Forelimb muscle (tissue), 1 donor: ENCODE measurements at places on chromosomes 11 and 22.

DNA sequence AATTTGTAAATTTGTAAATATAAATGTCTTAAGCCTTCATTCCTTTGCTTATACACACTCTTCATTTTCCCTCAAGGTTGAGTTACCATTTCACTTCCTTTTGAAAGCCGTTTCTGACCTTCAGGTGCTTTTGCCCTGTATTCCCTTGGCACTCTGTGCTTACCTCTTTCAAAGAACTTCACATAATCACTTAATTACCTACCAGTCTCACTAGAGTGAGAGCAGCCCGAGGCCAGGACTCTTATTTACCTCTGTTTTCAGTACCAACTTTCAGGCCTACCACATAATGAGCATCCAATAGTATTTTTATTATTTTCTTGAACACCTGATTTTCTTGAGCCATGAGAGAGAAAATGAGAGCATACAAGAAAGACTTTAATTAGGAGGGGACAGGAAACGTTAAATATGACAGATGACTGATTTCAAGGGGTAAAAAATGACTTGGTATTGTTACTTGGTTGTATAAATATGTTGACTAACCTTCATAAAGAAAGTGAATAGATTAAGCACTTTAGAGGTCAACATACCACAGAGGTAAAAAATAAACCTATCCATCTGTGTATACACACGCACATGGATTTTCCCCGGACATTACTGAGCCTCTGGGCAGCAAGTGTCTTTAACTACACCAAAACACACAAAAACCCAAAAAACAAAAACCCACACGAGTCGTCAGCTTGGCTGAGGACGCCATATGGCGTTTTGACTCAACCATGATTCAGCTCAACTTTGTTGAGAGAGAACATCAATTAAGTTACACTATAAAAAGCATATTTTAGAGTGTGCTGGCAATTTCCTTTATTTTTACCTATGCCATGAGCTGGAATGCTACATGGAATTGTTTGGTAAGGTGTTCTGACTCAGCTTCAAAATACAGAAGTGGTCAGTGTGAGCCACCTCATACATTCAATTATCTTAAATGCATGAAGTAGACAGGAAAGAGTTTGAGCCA lies 7.6 kb downstream of the ATXN10 start:
- no peak for DNase-seq

- no peak for DNase-seq
Measured at GRCh38 chr11:33544593-33545373, 155.8 kb downstream of the C11orf91 start.

DNA sequence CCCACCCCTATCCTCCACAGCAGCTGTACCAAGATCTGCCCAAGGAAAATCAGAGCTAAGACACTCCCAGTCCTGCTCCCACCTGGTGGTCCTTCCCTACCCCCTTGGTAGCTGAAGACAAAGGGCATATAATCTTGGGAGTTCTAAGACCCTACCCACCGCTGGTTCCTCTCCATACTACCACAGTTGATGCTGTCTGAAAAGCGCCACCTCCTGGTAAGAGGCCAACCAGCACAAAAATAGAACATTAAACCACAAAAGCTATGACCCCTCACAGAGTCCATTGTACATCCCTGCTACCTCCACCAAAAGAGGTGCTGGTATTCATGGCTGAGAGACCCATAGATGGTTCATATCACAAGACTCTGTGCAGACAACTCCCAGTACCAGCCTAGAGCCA lies 161.5 kb upstream of the ARHGAP42 start:
- no peak for DNase-seq

GRCh38 chr11:33835143-33835878 lies 56.6 kb downstream of the LMO2 start:
- no peak for DNase-seq

GRCh38 chr11:44138980-44139379 lies 43.5 kb downstream of the EXT2 start:
- DNase-seq = no peak

DNA sequence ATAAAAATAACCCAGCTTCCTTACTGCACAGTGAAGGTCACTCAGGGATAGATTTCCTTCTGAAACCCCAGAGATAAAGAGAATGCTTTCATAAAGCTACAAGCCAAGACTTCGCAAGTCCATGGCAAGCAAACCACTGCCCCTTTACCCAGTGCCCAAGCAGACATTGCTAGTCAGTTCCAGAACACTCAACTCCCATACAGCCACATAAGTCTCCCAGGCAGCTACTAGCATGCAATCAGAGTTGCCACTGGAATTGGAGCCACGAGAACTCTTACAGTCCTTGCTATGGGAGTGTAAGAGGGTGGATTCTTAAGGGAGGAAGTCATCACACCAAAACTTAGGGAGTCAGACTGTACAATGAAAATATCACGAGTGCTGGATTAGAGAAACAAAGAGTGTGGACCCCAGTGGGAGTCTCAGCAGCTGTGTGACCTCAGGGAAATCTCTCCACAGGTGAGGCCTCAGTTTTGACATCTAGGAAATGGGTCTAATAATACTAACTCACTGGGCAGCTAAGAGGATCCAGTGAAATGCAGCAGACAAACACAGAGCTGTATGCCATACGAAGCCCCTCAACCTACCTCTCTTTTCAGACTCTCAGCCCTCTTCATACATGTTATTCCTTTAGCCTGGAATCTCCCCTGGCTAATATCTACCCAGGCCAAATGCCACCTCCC lies 526.6 kb downstream of the MN1 start:
- no peak for DNase-seq

DNA sequence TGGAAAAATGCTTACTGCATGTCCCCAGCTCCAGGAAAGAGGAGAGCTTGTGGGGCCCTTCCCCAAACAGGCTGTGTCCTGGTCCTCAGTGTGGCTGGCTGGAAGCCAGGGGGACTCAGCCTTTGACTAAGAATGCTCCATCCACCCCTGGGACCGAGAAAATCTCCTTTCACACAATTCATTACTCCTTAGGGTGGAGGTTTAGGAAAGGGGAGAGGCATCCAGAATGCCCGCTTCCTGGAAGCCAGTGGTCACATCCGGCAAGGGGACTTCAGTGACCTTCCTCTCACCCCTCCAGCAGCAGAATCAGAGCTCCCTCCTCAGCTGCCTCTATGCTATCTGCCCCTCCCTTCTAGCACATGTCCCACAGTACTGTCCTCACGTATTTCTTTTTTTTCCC lies 21.9 kb downstream of the ATG16L2 start:
- DNase-seq = no peak

DNA sequence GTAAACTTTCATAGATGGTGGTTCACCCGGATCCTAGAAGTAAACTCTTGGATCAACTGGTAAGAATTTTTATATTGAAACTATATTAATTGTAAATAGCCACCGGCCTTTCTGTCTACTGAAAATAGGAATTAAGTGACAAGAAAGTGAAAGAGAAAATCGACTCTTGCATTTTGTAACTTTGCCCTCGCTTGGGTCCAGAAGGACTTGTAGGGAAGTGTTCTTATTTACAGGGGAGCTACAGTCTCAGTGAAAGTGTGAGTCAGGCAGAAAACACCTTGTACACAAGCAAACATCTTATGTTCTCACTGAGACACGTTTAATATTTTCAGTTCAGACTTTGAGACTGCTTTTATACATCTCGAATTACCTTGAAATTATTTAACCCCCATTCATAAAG lies 238.9 kb downstream of the BLID start:
- DNase-seq = no peak

DNA sequence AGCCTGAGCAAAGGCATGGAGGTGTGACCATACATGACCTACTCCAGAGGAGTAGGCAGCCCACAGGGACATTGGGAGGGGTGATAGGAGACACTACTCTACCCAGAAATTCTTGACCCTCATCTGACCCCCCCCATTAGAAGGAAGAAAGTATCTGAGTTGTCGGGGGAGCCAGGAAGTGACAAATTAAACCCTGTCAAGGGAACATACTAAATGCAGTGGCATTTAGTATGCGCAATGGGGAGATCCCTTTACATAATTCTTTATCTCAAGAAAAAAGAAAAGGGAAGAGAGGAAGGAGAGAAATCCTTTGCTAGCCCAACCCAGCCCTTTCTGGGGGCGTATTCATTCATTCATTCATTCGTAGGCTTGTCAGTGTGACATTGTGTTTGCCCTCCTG lies 58.8 kb downstream of the NAV2 start:
- DNase-seq = no peak

DNA sequence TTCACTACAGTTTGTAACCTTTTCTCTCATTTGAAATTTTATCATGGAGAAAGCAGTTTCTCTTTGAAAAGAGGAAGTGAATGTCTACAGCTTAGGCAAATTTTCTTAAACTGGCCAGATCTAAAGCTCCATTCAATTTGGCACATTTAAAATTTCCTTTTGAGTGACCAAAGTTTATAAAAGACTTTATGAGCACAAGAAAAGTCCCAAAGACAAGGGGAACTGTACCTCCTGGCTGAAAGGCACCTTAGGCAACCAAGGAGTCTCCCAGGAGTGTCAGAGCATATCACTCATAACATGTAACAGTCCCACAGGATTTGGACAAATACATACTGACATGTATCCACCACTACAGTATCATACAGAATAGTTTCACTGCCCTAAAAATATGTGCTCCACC lies 41.3 kb downstream of the NARS2 start:
- DNase-seq = no peak

GRCh38 chr22:30649430-30650007 lies 13.9 kb downstream of the SLC35E4 start:
- no peak for DNase-seq

DNA sequence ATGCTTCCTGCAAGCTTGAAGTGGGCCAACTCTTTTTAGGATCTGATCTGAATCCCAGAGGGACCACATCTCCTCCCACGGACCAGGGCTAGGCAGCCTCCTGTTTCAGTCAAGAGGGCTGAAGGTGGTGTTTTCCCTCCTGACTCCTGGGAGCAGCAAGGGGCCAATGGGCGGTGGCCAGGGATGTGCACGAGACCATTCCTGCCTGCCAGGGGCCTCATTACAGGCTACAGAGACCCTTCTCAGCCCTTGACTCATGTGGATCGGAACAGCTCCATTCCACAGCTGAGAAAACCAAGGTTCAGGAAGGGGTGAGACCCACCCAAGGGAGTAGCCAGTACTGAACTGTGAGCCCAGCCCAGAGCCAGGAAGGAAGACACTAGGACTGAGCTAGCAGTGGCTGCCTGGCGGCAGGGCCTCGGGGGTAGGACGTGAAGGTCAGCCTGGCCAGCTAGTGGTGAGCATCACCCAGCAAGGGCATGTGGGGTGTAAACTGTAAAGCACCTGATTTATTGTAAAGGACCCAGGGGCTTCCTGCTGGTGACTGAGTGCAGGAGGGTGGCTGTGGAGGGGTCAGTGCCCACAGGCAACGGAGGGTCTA lies 3.4 kb upstream of the P2RY6 start:
- no peak for DNase-seq
